ENCODE measurements at places on chromosomes 4 and X.

DNA sequence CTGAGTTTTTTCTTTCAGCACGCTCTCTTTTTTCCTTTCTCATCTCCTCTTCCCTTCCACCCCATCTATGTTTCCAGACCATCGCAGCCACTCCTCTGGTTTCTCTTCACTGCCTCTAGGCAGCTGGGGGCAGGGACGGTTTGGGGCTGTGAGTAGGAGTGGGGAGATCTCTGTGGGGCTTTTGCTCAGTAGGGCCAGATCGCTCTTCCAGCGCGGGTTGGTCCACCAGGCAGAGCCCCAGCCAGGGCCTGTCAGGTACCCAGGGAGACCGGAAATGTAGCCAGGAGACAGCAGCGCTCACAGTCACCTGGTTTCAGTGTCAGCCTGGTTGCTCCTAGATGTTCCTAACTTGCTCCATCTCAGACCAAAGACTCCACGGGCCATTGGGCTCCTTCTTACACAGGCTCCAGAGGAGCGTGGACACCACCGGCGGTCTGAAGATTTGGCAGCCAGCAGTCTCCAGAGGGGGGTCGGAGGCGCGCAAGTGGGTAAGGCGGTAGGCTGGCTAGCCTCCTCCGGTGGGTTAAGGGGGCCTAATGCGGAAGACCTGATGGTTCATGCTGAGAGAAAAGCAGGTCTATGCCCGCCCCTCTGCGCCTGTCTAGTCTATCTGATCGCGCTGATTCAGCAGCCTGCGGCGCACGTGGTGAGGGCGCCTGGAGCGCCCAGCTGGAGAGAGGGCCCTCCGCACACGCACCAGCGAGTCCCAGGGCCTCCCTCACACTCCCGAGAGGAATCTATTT lies 1.8 kb downstream of the FGF5 start:
- no peak for DNase-seq

GRCh38 chrX:22882543-22882942 lies 117.2 kb upstream of the DDX53 start:
- DNase-seq: no peak

DNA sequence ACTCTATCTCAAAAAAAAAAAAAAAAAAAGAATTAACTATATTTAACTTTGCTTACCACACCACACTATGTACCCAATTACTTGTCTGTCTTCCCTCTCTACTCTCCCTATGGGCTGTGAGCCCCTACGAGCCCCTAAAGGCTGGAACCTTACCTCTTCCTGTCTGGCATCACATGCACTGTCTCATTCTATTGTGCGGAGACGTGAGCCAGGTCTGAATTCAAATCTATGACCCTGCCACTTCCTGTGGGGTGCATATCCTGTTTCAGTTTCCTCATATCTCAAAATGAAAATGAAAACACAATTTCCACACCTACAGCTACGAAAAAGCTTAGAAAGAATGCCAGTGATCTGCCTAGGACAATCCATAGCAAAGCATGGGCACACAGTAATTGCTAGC lies 42.9 kb upstream of the HS3ST1 start:
- peak; percentile 11 for DNase-seq

DNA sequence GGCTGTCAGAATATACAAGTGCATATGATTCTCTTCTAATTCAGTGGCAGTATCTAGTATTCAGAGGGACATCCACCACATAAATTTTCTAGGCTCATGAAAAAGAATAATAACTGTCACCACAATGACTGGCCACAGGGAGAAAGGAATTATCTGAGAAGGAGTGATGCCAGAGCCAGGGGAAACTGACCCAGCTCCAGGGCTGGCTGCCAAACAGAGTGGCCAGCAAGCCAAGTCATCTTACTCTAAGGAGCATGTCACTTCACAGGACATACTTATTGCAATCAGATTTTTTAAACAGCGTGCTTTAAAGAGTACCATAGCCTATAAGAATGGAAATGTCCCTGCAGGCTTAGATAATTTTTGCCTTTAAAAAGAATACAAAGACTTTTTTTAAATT lies 5.8 kb upstream of the SEPTIN11 start:
- no peak for DNase-seq

- no peak for DNase-seq
These were observed 196.8 kb upstream of the RPS6KA3 start for GRCh38 chrX:20463296-20464075.
